CD4-positive, CD25-positive, alpha-beta regulatory T cell (primary cell): ENCODE measurements at places on chromosomes 3 and 15. TPM values are rescaled to one million over a fixed set of nuclear protein-coding genes. Genes with fewer than 3 reads are reported as not detected.

GRCh38 chr15:39362821-39363561, 217.9 kb upstream of the THBS1 start:
- no peaks in the 10 kb centered on the region for H3K4me1 ChIP-seq
- H3K27ac ChIP-seq, result no peak overlapping the region
- DNase-seq, result no peak
- peaks cover 14% of the 10 kb centered on the region for H3K27me3 ChIP-seq
- no peak overlapping the region for H3K4me3 ChIP-seq

- H3K4me3 ChIP-seq, result no peak overlapping the region
- no peak for DNase-seq
- peaks cover 23% of the 10 kb centered on the region for H3K4me1 ChIP-seq
- H3K27ac ChIP-seq, result no peak overlapping the region
- no peaks in the 10 kb centered on the region for H3K27me3 ChIP-seq
Measured at GRCh38 chr15:40747685-40748631, 7.1 kb downstream of the RMDN3 start.

- H3K4me1 ChIP-seq, result no peaks in the 10 kb centered on the region
- DNase-seq, result no peak
Measured at GRCh38 chr3:25855266-25855784, 65.4 kb downstream of the OXSM start.

- H3K4me3 ChIP-seq, result no peak overlapping the region
- no peaks in the 10 kb centered on the region for H3K36me3 ChIP-seq
- H3K4me1 ChIP-seq, result peaks cover 11% of the 10 kb centered on the region
- DNase-seq, result no peak
- no peak overlapping the region for H3K27ac ChIP-seq
- peaks cover 23% of the 10 kb centered on the region for H3K27me3 ChIP-seq
Measured at GRCh38 chr3:194200422-194201081, 64.6 kb downstream of the HES1 start.

- no peak overlapping the region for H3K4me3 ChIP-seq
- no peaks in the 10 kb centered on the region for H3K36me3 ChIP-seq
- no peaks in the 10 kb centered on the region for H3K4me1 ChIP-seq
- no peaks in the 10 kb centered on the region for H3K27me3 ChIP-seq
- no peak for DNase-seq
- no peak overlapping the region for H3K27ac ChIP-seq
Measured at GRCh38 chr3:14766428-14767244, 52.1 kb upstream of the FGD5 start.

DNA sequence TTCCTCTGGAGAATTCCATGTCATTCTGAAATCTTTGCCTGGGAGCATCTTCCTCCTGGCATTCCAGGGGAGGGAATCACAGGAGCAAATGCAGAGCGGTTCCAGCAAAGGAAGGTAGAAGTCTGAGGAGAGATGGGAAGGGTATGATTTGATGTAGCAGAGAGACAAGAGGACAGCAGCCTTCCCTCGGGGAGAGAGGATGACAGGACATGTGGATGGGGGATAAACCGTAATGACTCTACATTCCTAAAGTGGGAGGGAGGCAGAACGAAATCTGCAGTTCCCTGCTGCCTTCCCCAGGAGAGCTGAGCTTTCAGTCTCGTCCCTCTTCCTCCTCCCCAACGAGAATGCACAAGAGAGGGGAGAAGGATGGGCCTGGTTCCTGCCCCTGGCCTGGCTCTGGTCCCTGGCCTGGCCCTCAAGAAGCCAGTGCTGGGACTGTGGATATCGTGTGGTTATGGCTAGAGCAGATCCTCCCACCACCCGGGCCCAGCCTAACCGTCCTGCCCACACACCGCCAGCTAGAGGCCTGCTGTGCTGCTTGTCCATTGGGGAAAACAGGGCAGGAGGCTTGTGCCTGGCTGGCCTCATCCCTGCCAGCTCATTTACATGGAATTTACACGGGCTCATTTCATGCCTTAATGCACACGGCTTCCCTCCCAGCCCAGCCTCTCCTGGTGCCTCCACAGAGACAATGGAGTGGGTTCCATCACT, 26.6 kb downstream of the SEMA7A start:
- H3K4me1 ChIP-seq, result peaks cover 18% of the 10 kb centered on the region
- H3K4me3 ChIP-seq, result no peak overlapping the region
- H3K27me3 ChIP-seq, result no peaks in the 10 kb centered on the region
- H3K36me3 ChIP-seq, result no peaks in the 10 kb centered on the region
- H3K27ac ChIP-seq, result no peak overlapping the region
- DNase-seq, result no peak

- no peak overlapping the region for H3K4me3 ChIP-seq
- no peaks in the 10 kb centered on the region for H3K4me1 ChIP-seq
- no peaks in the 10 kb centered on the region for H3K36me3 ChIP-seq
- DNase-seq, result no peak
- no peak overlapping the region for H3K27ac ChIP-seq
Measured at GRCh38 chr3:60729056-60729455, 522.2 kb downstream of the FHIT start.

DNA sequence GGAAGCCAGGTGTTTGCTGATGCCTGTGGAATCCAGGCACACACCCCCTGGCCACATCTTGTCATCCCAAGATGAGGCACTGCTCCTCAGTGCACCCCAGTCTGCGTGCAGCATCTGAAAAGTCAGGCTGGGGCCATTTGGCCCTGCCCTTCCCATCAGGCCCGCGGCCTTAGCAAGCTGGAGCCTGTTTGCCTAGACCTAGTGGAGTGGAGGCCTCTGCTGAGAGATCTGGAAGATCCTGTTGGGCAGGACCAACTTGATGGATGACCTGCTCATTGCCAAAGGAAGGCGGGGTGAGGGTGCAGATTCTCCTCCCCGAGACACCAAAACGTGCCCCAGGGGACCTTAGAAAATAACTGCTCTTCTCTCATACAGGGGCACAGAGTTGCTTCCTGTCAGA, 220.2 kb downstream of the SHQ1 start:
- H3K4me1 ChIP-seq, result peaks cover 11% of the 10 kb centered on the region
- no peak overlapping the region for H3K27ac ChIP-seq
- no peak for DNase-seq
- no peaks in the 10 kb centered on the region for H3K27me3 ChIP-seq
- no peak overlapping the region for H3K4me3 ChIP-seq

The CGNL1 gene
- not detected for polyA plus RNA-seq

The BLM gene
- polyA plus RNA-seq, result 7.8 TPM
